ENCODE measurements at places on chromosomes 2 and 18.
A peak's percentile ranks its signal among the peaks of the same experiment; 100 is the strongest.

GRCh38 chr2:214987261-214987660 is 151.2 kb downstream of the ABCA12 start:
- peak; percentile 82 for DNase-seq

DNA sequence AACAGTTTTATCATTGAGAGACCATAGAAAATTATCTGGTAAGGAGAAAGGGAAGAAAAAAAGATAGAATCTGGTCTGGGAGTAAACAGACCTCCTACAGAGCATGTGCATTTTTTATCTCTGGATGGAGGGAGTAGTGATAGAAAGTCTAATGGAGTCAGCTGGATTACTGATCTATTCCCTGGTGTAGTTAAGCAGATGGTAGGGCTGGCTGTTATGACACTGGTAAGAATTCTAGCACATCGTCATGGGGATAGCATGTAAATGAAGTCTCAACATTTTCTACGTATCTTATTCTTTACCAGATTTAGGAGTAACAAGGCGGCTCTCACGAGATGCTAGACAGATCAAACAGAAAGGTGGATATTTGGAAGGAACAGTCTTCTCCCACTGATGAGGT is 407.4 kb downstream of the NRXN1 start:
- no peak for DNase-seq

GRCh38 chr2:102986826-102987490 is 225.1 kb downstream of the TMEM182 start:
- no peak for DNase-seq

- no peak for DNase-seq
Observed at GRCh38 chr18:37383846-37384595, 181.6 kb downstream of the CELF4 start.

GRCh38 chr2:25806941-25807340 is 71.3 kb downstream of the ASXL2 start:
- no peak for DNase-seq

- DNase-seq = no peak
Observed at GRCh38 chr2:195413422-195413821, 243.6 kb upstream of the SLC39A10 start.

GRCh38 chr2:71612581-71613402 is 159.4 kb downstream of the DYSF start:
- DNase-seq = no peak
